ENCODE measurements at places on chromosomes 7 and 10.

DNA sequence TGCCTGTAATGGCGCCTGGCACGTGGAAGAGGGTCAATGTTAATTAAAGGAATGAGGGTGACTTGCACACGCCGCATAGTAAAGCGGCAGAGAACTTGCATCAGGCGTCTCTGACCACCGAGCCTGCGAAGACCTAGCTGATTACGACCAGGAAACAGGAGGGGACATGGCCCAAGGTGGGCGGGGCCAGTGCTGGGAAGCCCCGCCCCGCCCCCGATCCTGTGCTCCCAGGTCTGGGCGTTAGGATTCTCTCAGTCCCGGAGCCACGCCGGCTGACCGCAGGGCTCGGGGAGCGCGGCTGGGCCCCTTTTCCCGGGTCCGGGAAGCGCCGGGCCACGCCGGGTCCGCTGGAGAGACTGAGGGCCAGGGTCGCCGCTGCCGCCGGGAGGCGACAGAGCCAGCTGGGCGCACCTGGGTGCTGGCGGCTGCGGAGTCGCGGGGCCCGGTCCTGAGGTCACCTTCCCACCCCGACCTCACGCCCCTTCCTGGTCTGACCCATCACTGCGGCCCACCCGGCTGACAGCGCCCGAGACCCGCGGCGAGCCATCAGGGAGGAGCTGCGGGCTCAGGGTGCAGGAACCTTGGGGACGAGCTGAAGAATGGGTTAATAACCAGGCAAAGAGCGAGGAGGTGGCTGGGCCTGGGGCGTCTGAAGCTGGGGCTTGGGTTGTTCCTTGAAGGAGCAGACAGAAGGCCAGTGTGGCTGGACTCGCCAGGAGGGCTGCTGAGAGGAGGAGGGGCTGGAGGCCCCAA, 23.0 kb upstream of the GRID1 start:
- no peak for DNase-seq

- no peak for DNase-seq
These were observed 390.8 kb downstream of the POM121L12 start for GRCh38 chr7:53426145-53426750.

GRCh38 chr7:33300131-33300530, 170.8 kb downstream of the BBS9 start:
- no peak for DNase-seq

GRCh38 chr7:3762146-3762831, 461.2 kb downstream of the SDK1 start:
- no peak for DNase-seq

- DNase-seq: no peak
These were observed 305.4 kb upstream of the SHH start for GRCh38 chr7:156117542-156118247.

Data from stimulated activated CD8-positive, alpha-beta memory T cell treated with anti-CD3 and anti-CD28 coated beads, Interleukin-15, amount 100 ng/mL, for 4 hours (primary cell).